C1 segment of cervical spinal cord (tissue), 14 donors: ENCODE measurements at places on chromosomes 4 and X.

DNA sequence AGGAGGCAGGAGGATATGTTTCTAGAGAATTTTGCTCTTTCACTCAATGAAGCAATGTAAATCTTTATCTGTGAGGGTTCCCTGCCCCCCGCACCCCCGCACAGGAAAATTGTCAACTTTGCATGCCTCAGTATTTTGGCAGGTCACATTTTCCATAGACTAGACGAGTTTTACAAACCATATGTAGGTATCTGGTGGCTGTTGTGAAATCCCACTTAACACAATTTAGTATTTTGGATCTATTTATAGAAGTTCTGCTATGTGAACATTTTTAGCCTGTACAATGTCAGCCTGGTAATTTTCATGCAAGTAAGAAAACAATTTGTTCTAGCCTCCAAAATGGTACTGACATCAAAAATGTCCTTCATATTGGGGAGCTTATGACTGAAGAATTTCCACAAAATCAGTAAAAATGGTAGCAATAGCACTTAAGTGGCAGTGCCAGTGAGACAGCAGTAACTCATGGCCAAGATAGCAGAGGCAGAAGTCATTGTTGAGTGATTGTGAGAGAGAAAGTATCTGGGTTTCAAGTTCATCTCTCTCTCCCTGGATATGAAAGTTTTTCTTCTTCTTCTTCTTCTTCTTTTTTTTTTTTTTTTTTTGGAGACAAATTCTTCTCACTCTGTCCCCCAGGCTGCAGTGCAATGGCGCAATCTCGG lies 12.4 kb upstream of the FRYL start:
- no peak for DNase-seq

- no peak for DNase-seq
Observed at GRCh38 chrX:10629905-10630304, 9.5 kb upstream of the MID1 start.

DNA sequence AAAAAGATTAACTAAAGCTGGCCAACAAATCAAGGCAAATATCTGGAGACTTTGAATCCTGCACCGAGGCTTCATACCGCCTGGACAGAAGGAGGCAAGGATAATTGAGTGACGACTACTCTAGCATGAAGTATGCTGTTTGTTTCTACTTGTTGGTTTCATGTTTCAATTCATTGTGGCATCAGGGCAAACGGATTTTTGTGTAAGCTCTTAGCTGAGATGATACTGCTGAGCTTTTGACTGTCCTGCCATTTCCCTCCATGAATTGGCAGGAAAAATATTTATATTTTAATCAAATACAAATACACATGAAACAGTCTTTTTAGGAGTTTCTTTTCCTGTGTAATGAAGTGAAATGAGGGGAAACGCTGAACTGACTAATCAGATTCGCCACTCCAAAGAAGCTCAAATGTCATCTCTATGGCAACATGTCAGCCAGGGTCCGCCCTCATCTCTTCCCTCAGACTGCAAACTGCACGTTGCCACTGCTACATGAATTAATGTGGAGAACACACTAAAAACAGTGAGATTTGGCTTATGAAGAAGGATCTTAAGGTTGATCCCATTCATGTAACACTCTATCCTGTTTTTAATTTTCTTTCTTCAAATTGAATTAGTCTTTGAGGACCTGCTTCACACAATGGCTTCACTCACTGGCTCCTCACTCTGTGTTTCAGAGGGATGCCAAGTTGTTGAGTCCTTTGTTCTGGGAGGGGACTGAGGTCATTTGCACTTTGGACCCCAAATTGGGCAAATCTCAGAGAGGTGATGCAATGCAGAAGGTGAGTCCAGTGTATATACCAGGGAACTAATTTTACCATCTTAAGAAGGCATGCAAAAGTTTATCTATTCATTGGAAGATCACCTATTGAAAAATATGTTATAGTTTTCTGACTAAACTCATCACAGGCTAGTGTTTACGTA lies 149.6 kb upstream of the MID1 start:
- no peak for DNase-seq

DNA sequence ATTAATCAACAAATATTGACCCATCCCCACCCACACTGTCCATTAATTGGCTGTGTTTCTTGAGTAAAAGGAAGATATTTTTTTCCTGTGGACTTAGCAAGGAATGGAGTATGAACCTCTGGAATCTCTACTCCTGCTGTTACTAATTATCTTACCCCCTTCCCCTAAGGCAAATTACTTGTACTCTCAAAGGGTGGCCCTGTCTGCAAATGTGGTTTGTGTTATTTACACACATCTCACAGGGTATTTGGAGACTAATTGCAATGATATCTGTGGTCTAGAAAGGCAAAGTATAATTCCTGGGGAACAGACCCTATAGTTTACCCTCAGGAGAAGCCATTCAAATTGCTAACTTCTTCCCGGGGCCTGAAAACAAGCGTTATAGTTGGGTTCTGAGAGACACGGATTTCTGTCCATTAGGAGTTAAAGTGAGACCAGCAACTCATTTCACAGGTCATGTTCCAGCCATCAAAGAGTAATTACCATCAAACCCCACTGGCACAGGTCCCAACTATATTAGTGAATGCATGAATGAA lies 133.0 kb upstream of the RASGEF1B start:
- DNase-seq, result no peak

DNA sequence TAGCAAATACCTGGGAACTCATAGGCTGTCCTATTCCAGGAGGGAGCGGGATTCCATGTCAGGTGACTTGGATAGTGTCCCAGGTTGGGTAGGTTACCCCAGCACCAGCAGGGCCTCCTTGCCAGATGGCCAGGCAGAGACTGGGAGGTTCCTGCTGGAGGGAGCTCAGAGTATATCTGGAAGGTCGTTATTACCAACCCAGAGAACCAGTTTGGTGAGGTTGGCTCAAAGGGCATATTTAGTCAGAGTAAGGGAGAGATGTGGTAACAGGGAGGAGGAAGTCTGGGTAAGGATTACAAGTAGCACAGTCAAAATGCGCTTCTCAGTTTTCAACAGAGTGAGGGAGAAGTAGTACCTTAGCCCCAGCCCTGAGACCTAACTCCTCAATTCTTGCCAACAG lies 53.3 kb upstream of the LNX1 start:
- DNase-seq, result no peak

DNA sequence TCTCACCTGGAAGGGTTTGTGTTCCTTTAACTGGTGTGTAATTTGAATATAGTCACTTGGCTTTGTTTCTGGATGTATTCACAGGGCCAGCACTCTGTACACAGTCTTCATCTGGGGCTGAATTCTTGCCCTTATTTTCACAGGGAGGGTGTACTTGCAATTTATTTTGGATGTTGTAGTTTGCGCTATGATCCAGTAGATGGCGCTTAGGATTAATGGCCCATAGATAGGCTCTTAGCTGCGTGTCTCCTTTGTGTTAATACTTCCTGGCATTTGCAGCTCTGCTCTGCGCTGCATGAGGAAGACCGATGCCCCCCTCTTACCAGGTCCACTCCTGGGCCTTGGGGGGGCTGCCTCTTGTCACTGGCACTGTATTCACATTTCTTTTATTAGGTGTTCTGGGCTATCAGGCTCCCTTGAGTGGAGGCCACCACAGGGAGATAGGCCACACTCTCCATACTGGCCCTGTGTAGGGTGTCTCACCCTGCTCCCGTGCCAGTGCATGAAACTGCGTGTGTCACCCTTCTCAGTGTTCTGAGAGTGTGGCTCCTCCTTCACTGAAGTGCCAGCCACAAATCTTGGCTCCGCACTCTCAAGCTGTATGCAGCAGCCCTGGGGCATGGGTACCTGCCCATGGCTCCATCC lies 562.2 kb downstream of the ZIC3 start:
- no peak for DNase-seq

GRCh38 chrX:10513974-10514373 lies 106.4 kb downstream of the MID1 start:
- DNase-seq, result no peak

DNA sequence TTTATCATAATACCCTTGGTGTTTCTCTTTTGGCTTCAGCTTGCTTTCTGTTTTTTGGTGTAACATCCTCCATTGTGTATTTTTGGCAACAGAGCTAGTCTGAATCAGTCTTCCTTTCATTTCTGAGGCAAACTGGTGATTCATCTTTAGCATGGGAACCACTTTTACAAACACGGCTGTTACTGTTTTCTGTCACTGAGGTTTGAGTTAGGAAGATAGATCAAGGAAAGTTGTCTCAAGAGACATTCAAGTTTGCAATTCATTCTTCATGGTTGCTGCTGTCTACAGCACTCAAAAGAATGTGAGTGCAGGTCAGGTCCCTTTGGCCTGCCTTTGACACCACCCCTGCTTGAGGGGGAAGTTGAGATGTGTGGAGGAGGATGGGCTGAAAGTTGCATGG lies 36.3 kb downstream of the IL21 start:
- no peak for DNase-seq

- no peak for DNase-seq
Observed at GRCh38 chr4:51884606-51885005, 41.7 kb downstream of the DCUN1D4 start.

DNA sequence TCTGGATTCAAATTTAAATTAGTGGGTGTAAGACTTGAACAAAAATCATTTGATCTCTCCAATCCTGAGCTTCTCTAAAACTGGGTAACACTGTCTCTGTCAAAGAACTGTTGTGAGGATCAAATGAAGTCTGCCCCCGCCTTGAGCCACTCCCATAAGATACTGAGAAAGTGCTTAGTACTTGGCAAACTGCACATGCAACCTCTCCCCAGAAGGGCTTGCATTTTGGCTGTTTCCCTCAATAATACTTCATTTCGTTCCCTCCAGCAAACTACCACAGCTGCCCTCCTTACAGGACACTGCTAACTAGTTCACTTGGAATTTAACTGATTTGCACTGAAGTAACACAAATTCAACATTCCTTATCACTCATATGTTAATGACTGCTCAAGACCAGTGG lies 79.8 kb downstream of the APBB2 start:
- DNase-seq, result no peak

GRCh38 chr4:6768539-6768905 lies 14.0 kb upstream of the KIAA0232 start:
- no peak for DNase-seq

GRCh38 chrX:45445745-45446412 lies 245.2 kb upstream of the DIPK2B start:
- DNase-seq, result no peak

- DNase-seq, result no peak
Observed at GRCh38 chr4:4727536-4727935, 131.9 kb upstream of the MSX1 start.

- peak; percentile 5 for DNase-seq
Observed at GRCh38 chr4:140568507-140569306, at the start of gene UCP1. UCP1 (minus strand) TSS chr4:140568961; CDS start chr4:140568729, 232 bp downstream.

DNA sequence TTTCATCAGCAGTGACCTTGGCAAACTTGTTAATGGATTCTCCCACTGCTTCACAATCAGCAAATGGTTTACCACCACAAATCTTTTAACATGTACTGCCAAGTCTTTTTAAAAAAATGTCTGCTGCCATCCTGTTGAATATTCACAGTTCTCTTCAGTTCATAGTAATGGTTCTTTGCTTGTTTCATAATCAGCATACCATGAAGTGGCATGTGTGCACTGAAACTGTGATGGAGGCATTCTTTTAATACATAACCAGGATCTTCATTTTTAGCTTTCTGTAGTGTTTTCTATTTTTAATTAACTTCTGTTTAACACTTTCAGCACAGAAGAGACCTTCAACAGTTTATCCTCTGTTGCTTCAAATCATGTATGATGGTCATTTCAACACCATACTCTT lies 230.1 kb upstream of the ARSJ start:
- DNase-seq, result no peak

- no peak for DNase-seq
Observed at GRCh38 chr4:1609901-1610790, 74.0 kb downstream of the FAM53A start.
